Hematopoietic multipotent progenitor cell treated with erythropoietin and hydrocortisone succinate and interleukin-3 and kit ligand, for 6 days (in vitro differentiated cells): ENCODE measurements at places on chromosomes 1 and 21.

GRCh38 chr1:193705554-193705981, 519.2 kb upstream of the B3GALT2 start:
- DNase-seq = no peak

DNA sequence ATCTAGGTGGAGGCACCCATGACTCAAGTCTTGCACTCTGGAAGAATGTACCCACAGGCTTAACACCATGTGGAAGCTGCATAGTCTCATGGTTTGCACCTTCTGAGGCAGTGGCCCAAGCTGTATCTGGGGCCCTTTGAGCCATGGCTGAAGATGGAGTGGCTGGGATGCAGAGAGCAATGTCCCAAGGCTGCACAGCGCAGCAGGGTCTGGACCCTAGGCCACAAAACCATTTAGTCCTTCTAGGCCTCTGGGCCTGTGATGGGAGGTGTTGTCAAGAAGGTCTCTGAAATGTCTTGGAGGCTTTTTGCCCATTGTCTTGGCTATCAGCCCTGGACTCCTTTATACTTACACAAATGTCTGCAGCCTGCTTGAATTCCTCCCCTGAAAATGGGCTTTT, 21.4 kb upstream of the FCRL3 start:
- no peak for DNase-seq

DNA sequence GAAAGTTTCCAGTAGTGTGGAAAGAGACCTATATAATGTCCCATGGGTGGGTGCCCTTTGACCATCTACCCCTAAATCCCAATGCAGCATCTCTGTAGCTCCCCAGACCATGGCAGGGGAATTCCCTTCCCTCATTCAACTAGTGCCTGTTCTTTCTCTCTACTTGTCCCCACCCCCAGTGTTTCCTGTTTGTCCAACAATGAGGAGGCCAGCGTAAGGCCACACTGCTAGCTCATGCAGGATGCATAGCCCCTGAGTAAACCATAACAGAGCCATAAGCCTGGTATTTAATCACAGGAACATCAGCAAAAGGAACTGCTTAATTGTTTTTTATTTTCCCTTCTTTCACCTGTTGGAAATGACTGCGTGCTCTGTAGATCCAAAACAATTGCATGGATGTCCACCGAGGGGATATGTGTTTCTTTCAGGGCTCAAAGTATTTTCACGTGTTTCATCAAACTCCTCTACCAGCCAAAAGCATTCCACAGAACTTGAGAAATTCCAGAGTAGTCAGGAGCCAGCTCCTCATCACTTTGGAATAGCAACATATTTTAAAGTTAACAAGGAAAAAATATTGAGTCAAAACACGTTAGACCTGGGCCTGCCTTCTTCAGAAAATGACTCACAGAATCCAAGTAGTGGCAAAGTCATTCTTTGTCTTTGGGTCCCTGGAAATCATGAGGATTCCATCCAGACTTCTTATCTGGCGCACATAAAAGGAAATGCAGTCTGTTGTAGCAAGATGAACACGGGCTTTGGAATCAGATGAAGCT, 162.5 kb upstream of the SGIP1 start:
- no peak for DNase-seq

DNA sequence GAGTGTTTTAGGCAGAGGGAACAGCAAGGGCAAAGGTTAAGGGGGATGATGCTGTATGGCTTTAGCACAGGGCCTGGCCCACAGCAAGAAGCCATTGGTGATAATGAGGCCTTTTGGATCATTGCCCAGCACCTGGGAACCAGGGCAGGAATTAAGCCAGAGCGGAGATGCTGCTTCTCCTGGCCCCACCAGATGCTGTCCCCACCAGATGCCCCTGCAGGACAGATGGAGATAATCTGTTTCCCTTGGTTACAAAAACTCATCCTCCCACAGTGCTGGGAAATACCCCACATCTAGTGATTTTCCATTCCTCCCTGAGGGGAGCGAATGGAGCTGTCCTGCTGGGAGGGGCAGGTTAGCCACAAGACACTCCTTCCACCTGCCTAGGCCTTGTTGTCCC, 18.8 kb downstream of the OPRD1 start:
- no peak for DNase-seq

- no peak for DNase-seq
These were observed 112.1 kb downstream of the HIVEP3 start for GRCh38 chr1:41806472-41807155.

DNA sequence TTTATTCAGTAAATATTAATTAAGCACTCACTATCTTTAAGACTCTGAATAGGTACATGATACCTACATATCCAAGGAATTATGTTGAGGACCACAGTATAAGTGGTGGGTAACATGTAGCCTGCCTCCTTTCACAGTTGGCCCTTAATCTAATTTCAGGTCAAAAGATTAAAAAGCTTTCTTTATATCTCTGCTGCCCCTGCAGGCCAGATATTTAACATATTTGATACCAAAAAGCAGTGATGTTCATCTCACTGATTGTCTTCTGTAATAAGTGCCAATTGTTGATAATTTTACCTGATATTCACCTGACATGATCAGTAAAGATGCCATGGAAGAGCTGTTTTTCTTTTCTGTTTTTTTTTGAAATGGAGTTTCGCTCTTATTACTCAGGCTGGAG, 36.5 kb downstream of the RLF start:
- DNase-seq = peak; percentile 45

- no peak for DNase-seq
These were observed 97.5 kb downstream of the DMRTB1 start for GRCh38 chr1:53556657-53557227.

GRCh38 chr1:226629896-226630550, 81.5 kb downstream of the STUM start:
- DNase-seq = no peak
